ENCODE measurements at places on chromosomes 6 and 20.

DNA sequence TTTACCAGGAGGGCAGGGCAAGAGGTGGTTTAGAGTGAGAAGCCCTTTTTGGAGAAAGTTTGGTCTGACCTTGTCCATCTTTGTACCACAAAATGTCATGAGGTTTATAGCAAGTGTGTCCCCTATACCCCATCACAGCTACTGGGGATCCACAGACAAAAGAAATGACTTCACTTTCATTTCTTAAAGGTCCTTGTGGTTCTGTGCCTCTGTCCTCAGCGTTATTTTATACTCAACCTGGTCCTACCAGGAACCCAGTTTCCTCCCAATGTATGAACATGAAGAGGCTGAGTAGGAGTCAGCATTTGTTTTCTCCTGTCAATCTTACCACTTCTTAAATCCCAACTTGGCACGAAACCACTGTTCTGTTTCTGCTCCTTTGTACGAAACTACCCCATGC is 157.6 kb downstream of the NFATC2 start:
- DNase-seq = no peak

DNA sequence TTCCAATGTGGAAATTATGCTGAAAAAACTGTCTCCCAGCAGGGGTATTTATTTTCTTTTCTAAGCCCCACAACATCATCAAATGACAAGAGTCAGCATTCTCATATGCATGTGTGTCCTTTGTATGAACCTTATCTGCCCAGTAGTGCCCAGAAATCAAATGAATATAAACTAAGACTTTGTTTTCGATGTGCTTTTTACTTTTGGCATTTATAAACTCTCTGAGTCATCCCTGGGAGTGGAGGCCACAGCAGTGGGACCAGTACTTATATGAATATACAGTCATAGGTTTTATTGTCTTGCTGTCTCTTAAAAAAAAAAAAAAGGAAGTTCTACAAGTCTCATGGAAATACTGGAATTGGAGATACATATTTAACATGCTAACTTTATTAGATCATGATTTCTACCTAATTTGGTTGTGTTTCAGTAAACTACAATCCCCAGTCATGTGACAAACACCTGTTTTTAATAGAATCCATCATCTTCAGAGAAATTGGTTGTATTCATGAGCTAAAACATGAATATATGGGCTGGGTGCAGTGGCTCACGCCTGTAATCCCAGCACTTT is 99.2 kb upstream of the TMEM181 start:
- DNase-seq = no peak

- DNase-seq = no peak
Measured at GRCh38 chr20:57693670-57694329, 16.0 kb downstream of the PMEPA1 start.

DNA sequence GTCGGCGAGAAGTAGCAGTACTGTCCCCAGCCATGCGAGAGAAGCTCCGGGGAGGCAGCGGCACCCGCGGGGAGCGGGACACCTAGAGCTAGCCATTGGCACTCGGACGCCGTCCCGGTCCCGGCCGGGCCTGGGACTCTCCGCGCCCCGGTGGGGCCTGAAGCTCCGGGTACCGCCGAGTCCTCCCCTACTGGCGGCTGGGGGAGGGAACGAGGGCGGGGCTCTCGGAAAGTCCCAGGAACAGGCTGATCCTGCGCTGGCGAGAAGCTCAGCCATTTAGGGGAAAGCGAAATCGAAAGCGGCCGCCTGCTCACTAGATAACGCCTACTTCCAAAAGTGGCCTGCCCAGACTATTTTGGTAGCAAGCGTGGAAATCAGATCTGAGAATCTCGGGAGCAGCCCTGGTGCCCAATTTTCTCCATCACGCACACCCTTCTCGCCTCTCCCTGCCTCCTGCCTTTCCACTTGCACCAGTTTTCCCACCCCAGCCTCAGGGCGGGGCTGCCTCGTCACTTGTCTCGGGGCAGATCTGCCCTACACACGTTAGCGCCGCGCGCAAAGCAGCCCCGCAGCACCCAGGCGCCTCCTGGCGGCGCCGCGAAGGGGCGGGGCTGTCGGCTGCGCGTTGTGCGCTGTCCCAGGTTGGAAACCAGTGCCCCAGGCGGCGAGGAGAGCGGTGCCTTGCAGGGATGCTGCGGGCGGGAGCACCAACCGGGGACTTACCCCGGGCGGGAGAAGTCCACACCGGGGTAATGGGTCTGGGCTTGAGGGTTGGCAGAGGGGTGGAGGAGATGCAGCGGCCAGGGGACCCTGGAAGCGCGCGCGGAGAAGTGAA is at the start of the genes PSMB9 and TAP1:
TSS of gene PSMB9 (plus strand) at position 652 of the 835 bp plus-strand sequence. CDS start at position 690, 38 bp downstream.
TSS of gene TAP1 (minus strand) at position 164 of the 835 bp plus-strand sequence. CDS start at position 96, 68 bp downstream.
- peak; percentile 95 for DNase-seq

DNA sequence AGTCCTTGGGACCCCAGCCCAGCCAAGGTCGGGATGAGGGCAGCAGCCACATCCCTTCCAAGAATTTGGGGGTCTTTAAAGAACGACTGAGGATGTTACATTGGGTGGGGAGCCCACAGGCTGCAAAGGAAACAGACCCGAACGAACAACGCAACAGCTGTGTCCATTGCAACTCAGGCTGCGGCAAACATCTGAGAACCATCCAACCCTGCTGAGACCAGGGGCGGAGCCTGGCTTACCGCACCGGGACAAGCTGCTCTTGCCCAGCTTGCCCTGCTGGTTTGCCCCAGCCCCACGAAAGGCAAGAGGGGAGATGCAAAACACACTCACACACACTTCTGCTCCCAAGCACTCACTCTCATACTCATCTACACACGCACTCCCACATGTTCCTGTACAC is 21.5 kb upstream of the TAF4 start:
- no peak for DNase-seq

DNA sequence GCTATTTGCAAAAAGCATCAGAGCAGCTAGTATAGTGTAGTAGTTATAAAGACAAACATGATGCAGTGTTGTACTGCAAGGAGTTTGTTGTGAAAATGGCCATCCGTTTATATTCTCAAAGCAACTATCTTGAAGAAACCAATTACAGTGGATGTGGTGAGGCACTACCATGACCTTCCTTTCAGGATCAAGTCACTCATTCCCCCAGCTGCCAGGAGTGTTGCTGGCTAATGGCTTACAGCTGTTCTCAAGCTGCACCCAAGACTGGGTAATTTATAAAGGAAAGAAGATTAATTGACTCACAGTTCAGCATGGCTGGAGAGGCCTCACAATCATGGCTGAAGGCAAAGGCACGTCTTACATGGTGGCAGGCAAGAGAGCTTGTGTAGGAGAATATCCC is 29.0 kb downstream of the ADGRF4 start:
- DNase-seq = no peak

- no peak for DNase-seq
Measured at GRCh38 chr6:106895703-106896040, 78.9 kb downstream of the CD24 start.

DNA sequence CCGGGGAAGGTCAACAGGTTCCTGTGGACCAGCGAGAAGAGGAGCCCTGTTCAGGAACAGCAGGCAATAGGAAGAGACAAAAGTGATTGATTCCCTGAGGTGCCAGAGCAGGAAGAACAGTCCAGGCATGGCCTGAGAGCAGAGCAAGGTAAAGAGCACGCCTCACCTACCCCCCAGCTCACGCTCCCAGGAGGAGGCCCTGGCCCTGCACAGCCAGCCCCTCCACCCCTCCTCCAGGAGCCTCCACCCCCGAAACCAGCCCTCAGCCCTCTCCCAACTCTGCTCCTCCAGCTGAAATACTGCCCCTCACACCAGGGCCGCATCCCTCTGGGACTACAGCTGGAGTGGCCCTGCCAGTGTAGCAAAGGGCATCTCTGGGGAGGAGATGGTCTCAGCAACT is 181.9 kb upstream of the QKI start:
- no peak for DNase-seq

- DNase-seq = no peak
Measured at GRCh38 chr6:133724726-133725125, 164.2 kb upstream of the TCF21 start.

DNA sequence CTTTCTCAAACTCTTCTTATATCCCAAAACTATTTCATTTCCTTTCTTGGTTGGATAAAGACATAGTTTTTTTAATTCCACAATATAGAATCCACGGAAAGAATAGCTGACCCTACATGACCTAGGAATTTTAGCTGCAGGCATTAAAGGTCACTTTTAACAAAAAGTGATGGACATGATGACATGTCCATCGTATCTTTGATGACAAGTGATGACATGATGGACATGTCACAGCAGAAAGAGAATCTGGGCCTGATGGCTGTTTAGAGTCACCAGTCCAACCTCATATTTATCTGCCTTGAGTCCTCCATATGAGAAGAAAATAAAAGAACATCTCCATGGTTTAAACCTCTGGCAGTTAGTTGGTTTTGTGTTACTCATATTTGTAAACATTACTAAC is 106.2 kb downstream of the PLG start:
- no peak for DNase-seq

GRCh38 chr20:4371623-4372251 is 350.0 kb upstream of the PRND start:
- no peak for DNase-seq

DNA sequence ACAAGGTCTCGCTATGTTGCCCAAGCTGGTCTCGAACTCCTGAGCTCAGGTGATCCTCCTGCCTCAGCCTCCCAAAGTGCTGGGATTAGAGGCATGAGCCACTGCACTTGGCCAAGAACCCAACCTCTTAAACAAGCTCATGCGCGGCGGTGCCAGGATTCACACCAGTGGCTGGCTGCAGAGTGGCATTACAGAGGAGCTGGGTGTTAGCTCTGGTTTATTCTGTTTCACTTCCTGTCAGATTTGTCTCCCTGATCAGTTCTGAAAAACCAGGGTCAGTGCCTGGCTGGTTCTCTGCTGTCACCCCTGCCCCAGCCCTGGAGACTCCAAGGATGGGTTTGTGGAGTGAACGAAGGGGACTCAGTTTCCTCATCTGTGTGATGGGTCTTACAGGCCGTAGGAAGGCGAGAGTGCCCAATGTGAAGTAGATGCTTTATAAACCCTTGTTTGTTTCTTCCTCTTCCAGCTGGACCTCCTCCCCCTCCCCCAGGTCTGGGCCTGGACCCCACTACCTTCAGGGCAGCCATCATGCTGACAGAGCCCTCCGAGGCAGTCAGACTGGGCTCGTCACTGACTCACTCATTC is 63.4 kb downstream of the UBE2V1 start:
- DNase-seq = no peak

- DNase-seq = no peak
Measured at GRCh38 chr6:96608074-96608473, 45.1 kb downstream of the FHL5 start.

- no peak for DNase-seq
Measured at GRCh38 chr20:25259788-25260254, 11.9 kb downstream of the PYGB start.

DNA sequence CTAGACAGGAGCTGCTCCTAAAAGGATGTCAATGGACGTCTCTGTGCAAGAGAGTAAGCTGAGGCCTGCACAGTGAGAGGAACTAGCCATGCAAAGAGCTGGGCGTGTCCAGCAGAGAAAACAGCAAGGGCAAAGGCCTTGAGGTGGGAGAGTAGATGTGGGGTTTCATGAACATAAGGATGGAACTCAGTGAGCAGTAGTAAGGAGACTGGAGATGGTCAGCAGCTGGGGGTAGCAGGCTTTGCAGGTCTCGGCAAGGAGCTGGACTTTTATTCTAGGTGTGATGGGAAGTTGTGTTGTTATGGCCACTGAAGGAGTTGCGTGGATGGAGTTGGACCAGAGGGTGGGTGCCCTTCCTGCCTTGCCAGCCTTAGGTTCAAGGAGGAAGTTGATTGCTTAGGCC is 90.7 kb upstream of the SIRPA start:
- DNase-seq = no peak

GRCh38 chr6:132936646-132937045 is 122.3 kb downstream of the RPS12 start:
- no peak for DNase-seq

- no peak for DNase-seq
Measured at GRCh38 chr6:90907931-90908655, 321.2 kb upstream of the MAP3K7 start.

DNA sequence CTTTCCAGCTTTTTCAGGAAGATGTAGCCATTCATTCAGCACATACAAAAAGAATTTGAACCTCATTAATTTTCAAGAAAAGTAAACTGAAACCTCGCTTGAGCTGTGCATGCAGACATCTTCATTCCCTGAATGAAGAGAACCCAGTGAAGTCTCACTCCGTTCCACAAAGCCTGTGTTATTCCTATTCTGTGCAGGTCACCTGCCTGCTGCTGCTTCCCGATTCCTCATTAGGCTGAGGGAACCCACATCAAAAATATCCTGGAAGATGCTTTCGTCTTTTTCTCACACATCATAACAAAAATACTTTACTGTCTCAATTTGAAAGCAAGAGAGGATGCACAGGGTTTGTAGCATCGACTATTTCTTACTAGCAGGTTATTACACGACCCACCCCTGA is 40.1 kb downstream of the TRMT6 start:
- no peak for DNase-seq

DNA sequence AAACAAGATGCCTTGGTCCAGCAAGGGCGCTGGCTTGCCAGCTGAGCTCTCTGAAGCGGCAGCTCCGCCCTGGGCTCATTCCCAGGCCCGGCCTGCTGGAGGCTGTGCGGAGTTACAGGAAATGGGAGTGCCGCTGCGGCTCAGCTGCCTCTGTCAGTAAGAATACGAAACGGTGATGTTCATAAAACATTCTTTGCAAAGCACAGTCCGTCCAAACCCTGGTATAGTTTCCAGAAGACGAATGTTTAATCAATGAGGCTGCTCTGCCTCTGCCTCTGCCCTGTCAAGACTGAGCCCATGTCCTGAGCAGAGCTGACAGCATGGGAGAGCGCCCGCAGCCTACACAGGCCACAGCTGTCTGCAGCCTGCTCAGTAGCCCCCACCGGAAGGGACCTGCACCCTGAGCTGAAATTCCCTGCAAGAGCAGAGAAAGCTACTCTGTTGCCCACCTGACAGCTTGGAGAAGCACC is 153.3 kb upstream of the SNX9 start:
- peak; percentile 6 for DNase-seq

DNA sequence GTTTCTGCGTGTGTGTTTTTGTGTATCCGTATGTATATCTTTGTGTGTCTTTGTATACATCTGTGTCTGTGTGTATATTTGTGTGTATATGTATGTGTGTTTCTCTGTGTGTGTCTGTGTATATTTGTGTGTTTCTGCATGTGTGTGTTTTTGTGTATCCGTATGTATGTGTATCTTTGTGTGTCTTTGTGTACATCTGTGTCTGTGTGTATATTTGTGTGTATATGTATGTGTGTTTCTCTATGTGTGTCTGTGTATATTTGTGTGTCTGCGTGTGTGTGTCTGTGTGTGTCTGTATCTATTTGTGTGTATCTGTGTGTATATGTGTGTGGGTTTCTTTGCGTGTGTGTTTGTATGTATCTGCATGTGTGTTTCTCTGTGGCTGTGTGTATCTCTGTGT is 192.6 kb downstream of the CDH4 start:
- no peak for DNase-seq

Measured in stimulated activated CD4-positive, alpha-beta T cell treated with anti-CD3 and anti-CD28 coated beads, Interleukin-12 subunit alpha, Interleukin-12 subunit beta, amount 100 ng/mL, for 4 hours (primary cell).